ENCODE measurements at places on chromosomes 3 and 15. TPM values are rescaled to one million over a fixed set of nuclear protein-coding genes. Genes with fewer than 3 reads are reported as not detected.

APBA2 gene
- total RNA-seq: 5.6 TPM

CLK3 gene
- total RNA-seq: 114 TPM

GHSR gene
- not detected for total RNA-seq

EPHA6 gene
- 0.71 TPM for total RNA-seq

CYP11A1 gene
- not detected for total RNA-seq

THSD4 gene
- 150 TPM for total RNA-seq

GOLGA6L4 gene
- 22.2 TPM for total RNA-seq

ARRDC4 gene
- 18.8 TPM for total RNA-seq

CCR2 gene
- 0.41 TPM for total RNA-seq

TMEM108 gene
- 0.41 TPM for total RNA-seq

TRIM42 gene
- total RNA-seq: not detected

CAMKV gene
- total RNA-seq: not detected

SPESP1 gene
- 3.3 TPM for total RNA-seq

SHC4 gene
- total RNA-seq: 16.1 TPM

- no peaks in the 10 kb centered on the region for H3K27me3 ChIP-seq
- no peaks in the 10 kb centered on the region for H3K36me3 ChIP-seq
These were observed 287.3 kb upstream of the COL8A1 start for GRCh38 chr3:99351122-99351521.

DNA sequence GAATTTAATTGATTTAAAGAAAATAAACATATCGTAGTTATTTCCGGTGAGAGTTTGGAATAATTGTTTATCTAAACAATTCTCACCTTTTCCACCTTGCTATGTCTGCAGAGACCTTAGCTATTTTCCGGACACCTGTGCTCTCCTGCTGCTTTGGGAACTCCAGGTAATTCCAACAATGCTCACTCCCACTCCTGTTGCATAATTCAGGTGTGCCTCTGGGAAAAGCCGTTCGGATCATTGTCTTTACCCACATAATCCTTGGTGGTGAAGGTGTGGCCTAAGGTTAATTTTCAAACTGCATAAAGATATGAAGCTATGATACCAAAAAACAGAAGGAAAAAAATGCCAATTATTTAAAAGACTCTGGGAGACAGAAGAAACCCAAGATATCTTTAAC, 59.4 kb downstream of the LDHAL6B start:
- H3K36me3 ChIP-seq: no peaks in the 10 kb centered on the region
- no peaks in the 10 kb centered on the region for H3K27me3 ChIP-seq
- no peak overlapping the region for H3K27ac ChIP-seq
- no peak overlapping the region for H3K4me3 ChIP-seq
- H3K4me1 ChIP-seq: no peaks in the 10 kb centered on the region

GRCh38 chr3:71231680-71232079, 351.8 kb downstream of the FOXP1 start:
- H3K27ac ChIP-seq: no peak overlapping the region
- H3K4me1 ChIP-seq: peaks cover 24% of the 10 kb centered on the region
- no peaks in the 10 kb centered on the region for H3K36me3 ChIP-seq
- no peak for DNase-seq
- no peaks in the 10 kb centered on the region for H3K27me3 ChIP-seq

- no peaks in the 10 kb centered on the region for H3K36me3 ChIP-seq
- DNase-seq: no peak
- no peak overlapping the region for H3K4me3 ChIP-seq
- H3K27ac ChIP-seq: no peak overlapping the region
- H3K27me3 ChIP-seq: no peaks in the 10 kb centered on the region
These were observed 373.1 kb downstream of the VPS13C start for GRCh38 chr15:61687124-61687523.

DNA sequence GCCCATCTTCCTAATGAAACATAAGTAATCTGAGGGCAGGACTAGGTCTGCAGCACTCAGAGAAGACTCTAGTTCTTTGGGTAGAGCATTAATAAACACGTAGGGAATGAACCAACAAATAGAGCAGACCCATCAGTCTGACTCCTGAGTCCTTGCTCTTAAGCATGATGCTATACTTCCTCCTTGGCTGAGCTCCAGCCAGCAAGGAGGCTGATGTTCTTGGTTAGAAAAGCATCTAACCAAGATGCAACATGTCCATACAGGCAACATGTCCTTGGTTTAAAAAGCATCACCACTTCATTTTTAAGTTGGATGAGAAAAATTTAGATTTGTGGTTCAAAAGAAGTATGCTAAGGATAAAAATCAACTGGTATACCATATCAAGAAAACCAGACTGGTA, 8.5 kb upstream of the MYH15 start:
- no peaks in the 10 kb centered on the region for H3K36me3 ChIP-seq
- H3K4me3 ChIP-seq: no peak overlapping the region
- H3K4me1 ChIP-seq: peaks cover under 1% of the 10 kb centered on the region
- H3K27ac ChIP-seq: no peak overlapping the region
- no peak for DNase-seq

DNA sequence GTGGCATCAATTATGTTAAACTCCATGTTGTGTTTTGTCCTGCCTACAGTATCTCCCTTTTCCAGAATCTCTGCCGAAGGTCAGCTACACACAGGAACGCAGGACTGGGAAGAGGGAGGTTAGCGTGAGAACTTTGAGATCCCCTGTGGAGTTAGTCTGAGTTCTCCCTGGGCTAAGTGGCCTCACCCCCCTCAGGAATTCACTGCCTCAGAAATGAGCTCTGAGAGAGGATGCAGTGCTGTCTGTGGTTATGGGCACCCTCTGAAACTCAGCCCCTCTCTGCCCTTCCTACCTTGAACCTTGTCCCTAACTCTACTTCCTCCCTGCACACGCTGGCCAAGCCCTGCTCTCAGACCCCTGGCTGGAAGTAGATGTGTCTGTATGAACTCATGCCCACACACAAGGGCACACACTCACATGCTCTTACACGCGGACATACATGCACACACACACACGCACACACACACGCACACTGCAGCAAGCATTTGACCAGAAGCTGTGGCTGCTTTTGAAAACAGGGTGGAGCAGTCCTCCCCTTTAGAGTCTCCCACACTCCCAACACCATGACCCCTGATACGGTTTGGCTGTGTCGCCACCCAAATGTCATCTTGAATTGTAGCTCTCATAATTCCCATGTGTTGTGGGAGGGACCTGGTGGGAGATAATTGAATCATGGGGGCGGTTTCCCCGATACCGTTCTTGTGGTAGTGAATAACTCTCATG, 5.3 kb upstream of the VIPR1 start:
- H3K4me3 ChIP-seq: no peak overlapping the region
- no peaks in the 10 kb centered on the region for H3K27me3 ChIP-seq
- no peak for DNase-seq

GRCh38 chr15:50030456-50030855, 88.6 kb downstream of the ATP8B4 start:
- no peak overlapping the region for H3K4me3 ChIP-seq
- H3K27ac ChIP-seq: no peak overlapping the region
- H3K36me3 ChIP-seq: no peaks in the 10 kb centered on the region
- no peak for DNase-seq
- no peaks in the 10 kb centered on the region for H3K27me3 ChIP-seq

DNA sequence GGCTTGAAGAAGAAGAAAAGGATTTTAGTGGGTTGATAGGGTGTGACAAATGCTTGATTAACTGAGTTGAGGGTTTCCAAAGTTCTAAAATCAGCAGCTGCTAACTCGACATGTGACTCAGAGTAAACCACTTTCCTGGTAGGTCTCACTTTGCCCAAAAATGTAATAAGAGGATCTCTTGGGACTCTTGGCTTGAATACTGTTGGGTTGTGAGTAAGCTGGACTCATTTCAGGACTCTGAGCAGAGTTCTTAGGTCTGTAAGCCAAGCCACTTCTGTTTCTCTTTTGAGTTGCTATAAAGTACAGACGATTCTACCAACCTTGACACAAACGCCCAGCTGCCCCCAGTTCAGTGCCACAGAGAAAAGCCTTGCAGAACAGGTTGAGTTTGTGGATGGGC, 241.1 kb downstream of the ZNF621 start:
- no peaks in the 10 kb centered on the region for H3K27me3 ChIP-seq
- peak overlapping the region; percentile 54 for H3K27ac ChIP-seq
- peak overlapping the region; percentile 50 for H3K4me3 ChIP-seq
- H3K36me3 ChIP-seq: no peaks in the 10 kb centered on the region

GRCh38 chr15:83112233-83112955, 4.9 kb downstream of the TM6SF1 start:
- H3K4me1 ChIP-seq: no peaks in the 10 kb centered on the region
- no peak overlapping the region for H3K4me3 ChIP-seq
- H3K27me3 ChIP-seq: no peaks in the 10 kb centered on the region
- DNase-seq: no peak

DNA sequence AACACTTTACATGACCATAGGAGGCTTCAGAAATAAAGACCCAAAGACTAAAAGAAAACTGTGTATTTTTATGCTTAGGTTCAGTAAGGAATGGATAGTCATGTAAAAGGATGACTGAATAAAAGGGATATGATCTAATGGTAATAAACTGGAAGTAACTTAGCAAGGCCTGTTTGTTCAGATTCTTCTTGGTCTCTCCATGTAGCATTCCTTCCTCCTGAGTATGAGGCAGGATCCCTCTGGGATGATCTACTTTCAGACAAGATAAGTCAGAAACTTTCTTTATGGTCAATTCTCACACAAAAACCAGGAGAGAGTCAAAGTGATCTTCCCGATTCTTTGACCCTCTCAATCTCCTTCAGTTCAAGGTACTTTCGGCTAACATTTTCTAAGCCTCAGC, 340.8 kb upstream of the DCBLD2 start:
- H3K36me3 ChIP-seq: no peaks in the 10 kb centered on the region
- H3K27me3 ChIP-seq: no peaks in the 10 kb centered on the region
- no peak overlapping the region for H3K4me3 ChIP-seq
- peaks cover 45% of the 10 kb centered on the region for H3K4me1 ChIP-seq
- no peak for DNase-seq

- no peaks in the 10 kb centered on the region for H3K27me3 ChIP-seq
- H3K4me1 ChIP-seq: peaks cover 16% of the 10 kb centered on the region
- H3K27ac ChIP-seq: no peak overlapping the region
- no peak for DNase-seq
- H3K36me3 ChIP-seq: no peaks in the 10 kb centered on the region
These were observed 25.3 kb upstream of the IL20RB start for GRCh38 chr3:136932523-136932922.

- no peaks in the 10 kb centered on the region for H3K36me3 ChIP-seq
- H3K27ac ChIP-seq: no peak overlapping the region
- no peak overlapping the region for H3K4me3 ChIP-seq
- H3K4me1 ChIP-seq: no peaks in the 10 kb centered on the region
- DNase-seq: peak; percentile 31
These were observed 56.0 kb downstream of the SLC25A26 start for GRCh38 chr3:66276705-66277274.

DNA sequence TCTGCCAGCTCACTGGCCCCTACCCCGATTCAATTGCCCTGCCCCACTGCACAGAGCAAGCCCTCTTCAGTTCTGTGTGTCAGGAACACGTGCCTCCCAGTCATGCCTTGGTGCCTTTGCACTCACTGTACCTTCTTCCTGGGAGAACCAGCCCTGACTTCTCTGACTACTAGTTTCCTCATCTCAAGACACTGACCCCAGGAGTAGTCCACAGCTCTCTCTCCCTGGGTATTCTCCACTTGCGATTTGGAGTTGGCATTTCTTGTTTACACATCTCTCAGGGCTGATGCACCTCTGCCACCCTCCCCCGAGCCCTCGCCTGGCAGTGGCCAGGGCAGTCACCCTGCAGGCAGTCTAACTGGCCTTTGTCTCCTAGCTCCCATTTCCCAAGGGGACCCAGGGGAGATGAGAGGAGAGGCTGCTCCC, 5.7 kb downstream of the CISH start:
- H3K27ac ChIP-seq: peak overlapping the region; percentile 39
- no peak for DNase-seq
- H3K4me3 ChIP-seq: no peak overlapping the region
- H3K36me3 ChIP-seq: peaks cover 17% of the 10 kb centered on the region
- H3K4me1 ChIP-seq: peaks cover 91% of the 10 kb centered on the region
- no peaks in the 10 kb centered on the region for H3K27me3 ChIP-seq

GRCh38 chr3:181326637-181327223, 337.2 kb upstream of the DNAJC19 start:
- H3K27ac ChIP-seq: no peak overlapping the region
- no peaks in the 10 kb centered on the region for H3K27me3 ChIP-seq
- no peak for DNase-seq
- no peaks in the 10 kb centered on the region for H3K4me1 ChIP-seq

GRCh38 chr3:50671331-50671730, 3.4 kb upstream of the DOCK3 start:
- H3K4me3 ChIP-seq: no peak overlapping the region
- no peak overlapping the region for H3K27ac ChIP-seq
- H3K27me3 ChIP-seq: no peaks in the 10 kb centered on the region
- H3K36me3 ChIP-seq: no peaks in the 10 kb centered on the region
- DNase-seq: no peak
- peaks cover 6% of the 10 kb centered on the region for H3K4me1 ChIP-seq

GRCh38 chr3:39879581-39879980, 70.2 kb downstream of the MYRIP start:
- no peaks in the 10 kb centered on the region for H3K4me1 ChIP-seq
- H3K4me3 ChIP-seq: no peak overlapping the region
- no peak for DNase-seq
- no peaks in the 10 kb centered on the region for H3K27me3 ChIP-seq
- H3K36me3 ChIP-seq: no peaks in the 10 kb centered on the region

DNA sequence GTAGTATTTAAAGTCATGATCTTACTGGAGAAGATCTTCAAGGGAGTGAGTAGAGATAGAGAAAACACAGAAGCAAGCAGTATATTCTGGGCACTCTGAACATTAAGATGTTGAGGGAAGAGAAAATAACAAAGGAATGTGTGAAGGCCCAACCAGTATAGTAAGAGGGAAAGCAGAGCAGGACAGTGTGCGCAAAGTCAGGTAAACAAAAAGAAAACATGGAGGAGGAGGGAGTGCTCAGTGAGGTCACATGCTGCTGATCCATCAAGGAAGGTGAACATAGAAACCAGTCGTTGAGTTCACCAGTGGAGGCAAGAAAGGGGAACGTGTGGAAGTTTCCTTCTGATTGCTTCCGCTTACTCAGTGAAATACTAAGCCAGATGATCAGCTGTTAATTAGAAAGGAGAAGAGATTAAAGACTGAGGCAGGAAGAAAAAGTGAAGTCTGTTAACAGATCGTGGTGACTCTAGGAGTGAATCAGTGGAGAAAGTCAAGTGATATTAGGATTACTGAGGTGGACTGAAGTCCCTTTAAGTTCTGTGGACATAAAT, 47.2 kb downstream of the OPA1 start:
- no peak overlapping the region for H3K27ac ChIP-seq
- no peak overlapping the region for H3K4me3 ChIP-seq

- no peak overlapping the region for H3K4me3 ChIP-seq
- no peaks in the 10 kb centered on the region for H3K36me3 ChIP-seq
- no peak for DNase-seq
- peaks cover 56% of the 10 kb centered on the region for H3K4me1 ChIP-seq
- H3K27ac ChIP-seq: no peak overlapping the region
- H3K27me3 ChIP-seq: no peaks in the 10 kb centered on the region
These were observed 25.3 kb downstream of the NPTN start for GRCh38 chr15:73607843-73608242.

DNA sequence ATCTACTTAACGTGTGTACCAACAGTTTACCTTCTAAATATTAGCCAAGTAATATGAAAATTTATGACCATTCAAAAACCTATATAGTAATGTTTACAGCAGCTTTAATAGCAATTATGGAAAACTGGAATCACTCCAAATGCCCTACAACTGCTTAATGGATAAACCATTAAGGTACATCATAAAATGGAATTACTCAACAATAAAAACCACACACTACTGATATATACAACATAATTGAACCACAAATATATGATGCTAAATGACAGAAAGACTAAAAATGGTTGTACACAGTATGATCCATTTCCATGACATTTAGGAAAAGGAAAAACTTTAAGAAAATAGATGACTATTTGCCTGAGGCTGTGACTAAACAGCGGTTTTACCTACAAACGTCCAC, 467.1 kb upstream of the EPHA6 start:
- DNase-seq: no peak
- no peaks in the 10 kb centered on the region for H3K4me1 ChIP-seq
- H3K27me3 ChIP-seq: no peaks in the 10 kb centered on the region
- H3K27ac ChIP-seq: no peak overlapping the region
- no peaks in the 10 kb centered on the region for H3K36me3 ChIP-seq

All from thoracic aorta (tissue), 2 donors.